DND-41 (cell line): ENCODE measurements at places on chromosomes 4 and X.
A peak's percentile ranks its signal among the peaks of the same experiment; 100 is the strongest.

DNA sequence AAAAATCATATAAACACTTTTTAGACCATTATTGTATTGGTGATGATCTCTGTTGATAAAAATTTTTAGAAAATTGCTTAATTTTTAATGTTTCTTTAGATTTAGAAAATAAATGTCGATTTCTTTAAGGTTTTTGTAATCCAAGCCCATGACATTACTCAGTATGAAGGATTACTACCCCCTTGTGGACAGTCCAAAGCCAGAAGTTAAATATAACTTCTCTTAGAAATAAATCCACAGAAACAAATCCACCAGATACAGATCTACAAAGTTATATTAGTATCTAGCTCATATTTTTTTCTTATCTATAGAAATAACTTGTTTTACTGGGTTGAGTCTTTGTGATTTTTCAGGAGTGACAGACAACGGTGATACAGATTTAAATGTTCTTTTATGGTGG, 18.9 kb downstream of the TIFA start:
- no peak for DNase-seq

DNA sequence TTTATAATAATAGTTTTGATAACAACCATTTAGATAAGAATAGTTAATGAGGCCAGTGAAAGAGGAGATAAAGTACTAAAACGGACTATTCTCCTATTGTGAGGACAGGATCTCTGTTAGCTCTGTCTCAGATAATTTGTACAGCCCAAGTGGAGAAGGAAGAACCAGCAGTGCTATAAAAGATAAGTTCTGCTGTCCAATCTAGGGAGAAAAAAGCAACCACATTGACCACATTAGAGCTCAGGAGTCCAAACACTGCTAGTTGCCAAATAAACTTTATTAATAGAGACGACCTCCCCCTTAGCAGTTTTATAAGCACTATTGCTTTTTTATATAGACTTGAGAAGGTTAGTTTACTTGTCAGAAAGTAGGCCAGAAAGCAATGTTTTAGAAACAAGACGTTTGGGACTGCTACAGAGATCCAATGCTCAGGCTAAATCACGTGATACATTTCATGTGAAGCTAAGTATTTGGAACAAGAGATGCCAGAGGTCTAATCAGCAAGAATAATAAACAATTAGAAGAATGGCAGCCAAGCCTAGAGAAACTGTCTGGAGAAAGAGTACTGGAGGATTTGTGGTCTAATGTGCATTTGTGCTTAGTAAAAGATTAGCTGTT, 15.9 kb downstream of the IL15 start:
- DNase-seq: no peak

- no peak for DNase-seq
Measured at GRCh38 chr4:152266831-152267480, 268.9 kb downstream of the FBXW7 start.

DNA sequence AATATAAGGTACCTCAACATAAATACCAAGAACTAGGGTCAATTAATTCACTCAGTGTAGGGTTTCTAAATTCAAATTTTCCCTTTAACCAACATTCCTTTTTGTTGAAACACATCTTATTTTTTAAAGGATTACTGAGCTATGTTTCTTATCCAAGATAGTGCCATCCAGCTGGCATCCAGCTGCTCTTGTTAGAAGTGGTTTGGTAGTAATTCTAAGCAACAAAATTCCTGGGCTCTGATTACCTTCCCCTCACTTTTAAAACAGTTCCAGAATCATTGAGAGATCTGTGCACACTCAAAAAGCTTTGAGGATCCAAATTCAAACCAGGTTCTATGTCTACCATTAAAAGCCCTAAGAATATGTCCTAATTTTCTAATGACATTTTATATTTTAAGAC, 583.7 kb downstream of the TRIML1 start:
- no peak for DNase-seq

DNA sequence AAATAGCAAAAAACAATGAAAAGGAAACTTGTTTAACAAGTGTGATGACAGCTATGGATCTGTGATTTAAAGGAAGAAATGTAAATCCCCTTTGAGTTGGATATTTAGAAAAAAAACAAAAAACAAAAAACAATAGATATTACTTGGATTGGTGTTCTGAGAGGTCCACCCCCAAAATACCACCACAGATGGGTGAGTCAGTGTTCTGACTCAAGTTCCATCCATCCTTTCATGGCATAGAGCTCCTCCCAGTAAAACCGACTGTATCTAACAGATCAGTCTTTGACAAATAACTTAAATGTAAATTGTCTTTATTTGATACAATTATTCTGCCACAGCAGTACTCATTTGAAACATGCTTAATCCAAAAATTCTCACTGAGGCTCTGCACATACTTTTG, 27.4 kb downstream of the TMPRSS11B start:
- DNase-seq: no peak

GRCh38 chr4:142126890-142127497, 490.6 kb downstream of the IL15 start:
- peak; percentile 66 for DNase-seq

DNA sequence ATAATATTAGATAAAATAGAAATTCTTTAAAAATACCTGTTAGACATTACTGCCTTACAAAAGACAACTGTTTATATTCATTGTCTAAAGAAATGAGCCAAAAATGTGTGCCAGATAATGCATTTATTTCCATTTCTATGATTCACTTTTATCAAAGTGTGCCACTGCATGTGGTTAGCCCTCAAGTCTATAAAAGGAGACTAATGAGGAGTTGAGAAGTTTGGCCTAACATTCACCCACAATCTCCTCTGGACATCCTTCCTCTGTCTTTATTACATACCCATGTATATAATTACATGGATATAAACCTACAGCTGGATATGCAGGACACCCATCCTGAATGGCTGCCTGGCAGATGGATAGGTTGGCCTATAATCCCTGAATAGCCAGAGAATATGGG, 42.6 kb upstream of the PDE5A start:
- DNase-seq: no peak

DNA sequence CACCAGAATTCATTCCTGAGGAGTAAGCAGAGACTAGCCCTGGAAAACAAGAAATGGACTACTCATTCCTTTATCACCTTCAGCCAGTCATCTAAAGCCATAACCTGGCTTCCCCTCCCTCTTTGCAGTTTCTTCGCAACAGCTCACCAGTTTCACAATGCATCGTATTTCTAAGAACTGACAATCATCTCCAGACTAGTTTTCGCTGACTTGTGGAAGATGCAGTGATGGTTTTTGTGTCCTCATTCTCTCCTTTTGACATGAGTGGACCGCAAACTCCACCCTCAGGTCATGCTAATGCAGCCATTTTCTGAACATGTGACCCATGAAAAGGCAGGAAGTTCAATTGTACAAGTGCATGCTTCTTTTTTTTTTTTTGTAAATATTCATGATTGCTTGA, 1203.5 kb downstream of the PCDH7 start:
- no peak for DNase-seq

DNA sequence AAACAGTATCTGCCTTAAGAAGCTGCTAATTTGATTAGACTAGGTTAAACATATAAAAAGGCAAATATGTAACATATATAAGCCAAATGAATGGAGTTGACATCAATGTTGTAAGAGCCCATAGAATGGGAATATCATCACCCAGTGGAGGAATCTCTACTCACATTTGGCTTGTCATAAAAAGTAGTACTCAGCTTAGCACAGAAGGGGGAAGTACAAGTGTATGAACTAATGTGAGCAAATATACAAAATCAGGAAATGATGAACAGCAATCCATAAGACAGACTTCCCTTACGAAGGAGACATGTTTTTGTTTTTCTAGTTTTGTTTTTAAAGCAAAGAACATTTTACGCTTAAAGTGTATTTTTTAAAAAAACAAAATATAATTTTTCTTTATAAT, 74.9 kb downstream of the MAB21L2 start:
- DNase-seq: no peak

GRCh38 chr4:3302173-3302785, 9.5 kb downstream of the RGS12 start:
- peak; percentile 96 for DNase-seq

DNA sequence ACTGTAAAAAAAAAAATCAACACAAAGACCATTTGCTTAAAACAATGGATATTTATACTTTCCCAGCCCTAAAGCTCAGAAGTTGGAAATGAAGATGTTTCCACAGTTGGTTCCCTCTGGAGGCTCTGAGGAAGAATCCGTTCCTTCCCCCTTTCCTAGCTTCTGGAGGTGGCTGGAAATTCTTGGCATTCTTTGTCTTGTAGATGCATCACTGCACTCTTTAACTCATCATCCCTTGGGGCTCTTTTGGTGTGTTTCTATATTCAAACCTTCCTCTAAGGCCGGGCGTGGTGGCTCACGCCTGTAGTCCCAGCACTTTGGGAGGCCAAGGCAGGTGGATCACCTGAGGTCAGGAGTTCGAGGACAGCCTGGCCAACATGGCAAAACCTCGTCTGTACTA, 78.7 kb downstream of the VCX3A start:
- no peak for DNase-seq

- DNase-seq: no peak
Measured at GRCh38 chr4:148390311-148390710, 51.9 kb downstream of the NR3C2 start.

DNA sequence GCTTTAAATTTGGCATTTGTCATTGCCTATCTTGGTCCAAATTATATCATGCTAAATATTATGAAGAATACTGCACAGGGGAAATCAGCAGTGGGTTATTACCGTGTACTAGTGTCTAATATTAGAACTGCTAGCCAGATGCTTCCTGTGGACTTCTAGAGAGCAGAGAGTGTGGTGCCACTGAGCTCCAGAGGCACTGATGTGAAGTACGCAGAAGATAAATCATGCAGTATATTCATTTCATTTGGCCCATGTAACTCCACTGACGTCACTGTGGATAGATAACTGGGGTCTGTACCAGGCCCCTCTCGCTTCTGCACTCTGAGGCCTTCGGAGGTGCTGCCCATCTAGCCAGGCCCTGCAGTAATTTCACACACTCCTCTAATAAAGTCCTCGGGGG, 80.0 kb downstream of the ALPK1 start:
- no peak for DNase-seq

DNA sequence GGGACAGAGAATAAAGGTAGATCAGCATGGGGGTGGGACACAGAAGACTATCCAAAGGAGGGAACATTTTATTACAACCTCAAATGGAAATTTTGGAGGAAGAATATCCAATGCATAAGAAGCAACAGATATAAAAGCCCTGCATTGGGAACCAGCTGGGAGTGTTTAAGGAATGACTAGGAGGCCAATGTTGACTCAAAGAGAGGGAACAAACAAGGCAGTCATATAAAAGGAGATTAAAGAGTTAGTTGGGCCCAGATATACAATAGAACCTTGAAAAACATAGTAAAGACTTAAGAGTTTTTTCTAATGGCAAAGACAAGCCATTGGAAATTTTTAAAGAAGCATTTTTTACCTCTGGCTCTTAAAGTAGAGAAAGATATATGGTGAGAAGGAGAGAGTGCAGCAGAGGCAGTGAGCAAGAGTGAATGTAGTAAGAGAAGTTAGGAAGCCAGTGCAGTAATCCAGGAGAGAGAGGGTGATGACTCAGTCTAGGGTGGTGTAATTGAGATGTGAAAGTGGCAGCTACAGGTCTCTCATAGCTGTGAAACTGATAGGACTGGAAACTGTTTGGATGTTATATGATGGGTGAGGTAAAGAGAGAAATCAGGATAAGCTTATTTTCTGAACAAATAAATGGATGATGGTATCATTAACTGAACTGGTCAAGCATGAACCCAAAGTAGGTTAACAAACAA, 182.2 kb upstream of the ATOH1 start:
- DNase-seq: no peak

GRCh38 chr4:151251603-151252304, 25.2 kb upstream of the PRSS48 start:
- no peak for DNase-seq

- DNase-seq: no peak
Measured at GRCh38 chr4:102553982-102554381, 52.8 kb downstream of the NFKB1 start.

DNA sequence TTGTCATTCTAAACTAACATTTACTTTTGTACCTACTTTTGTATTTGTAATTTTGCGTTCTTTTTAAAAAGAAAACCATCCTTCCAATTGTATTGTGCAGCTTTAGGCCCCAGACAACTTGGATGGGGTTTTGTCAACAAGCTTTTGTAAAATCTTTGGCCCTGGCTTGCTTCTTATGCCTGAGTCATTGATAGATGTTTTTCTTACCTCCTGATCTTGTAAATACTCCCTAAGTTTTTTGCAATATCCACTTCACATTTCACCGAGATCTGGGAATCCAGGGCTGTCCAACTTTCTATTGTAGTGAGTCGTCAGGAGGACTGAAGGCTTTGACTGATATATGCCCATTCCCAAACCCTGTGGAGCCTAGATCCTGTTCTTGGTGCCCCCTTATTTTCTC, 126.9 kb upstream of the GUCY1A1 start:
- DNase-seq: no peak

DNA sequence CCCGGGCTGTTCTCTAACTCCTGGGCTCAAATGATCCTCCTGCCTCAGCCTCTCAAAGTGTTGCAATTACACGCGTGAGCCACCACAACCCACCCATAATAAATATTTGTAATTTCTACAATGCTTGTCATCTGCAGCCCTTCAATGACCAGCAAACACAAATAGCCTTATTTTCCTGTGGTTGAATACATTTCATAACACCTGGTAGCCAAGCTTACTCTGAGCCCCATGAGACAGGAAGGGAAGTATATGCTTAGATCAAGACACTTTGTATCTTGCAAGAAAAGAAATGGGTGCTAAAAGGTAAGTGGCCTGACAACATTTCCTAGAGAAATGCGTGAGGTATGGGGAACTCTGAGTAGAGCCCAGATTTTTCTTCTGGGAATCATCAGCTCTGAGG, 56.9 kb upstream of the PDGFRA start:
- no peak for DNase-seq

DNA sequence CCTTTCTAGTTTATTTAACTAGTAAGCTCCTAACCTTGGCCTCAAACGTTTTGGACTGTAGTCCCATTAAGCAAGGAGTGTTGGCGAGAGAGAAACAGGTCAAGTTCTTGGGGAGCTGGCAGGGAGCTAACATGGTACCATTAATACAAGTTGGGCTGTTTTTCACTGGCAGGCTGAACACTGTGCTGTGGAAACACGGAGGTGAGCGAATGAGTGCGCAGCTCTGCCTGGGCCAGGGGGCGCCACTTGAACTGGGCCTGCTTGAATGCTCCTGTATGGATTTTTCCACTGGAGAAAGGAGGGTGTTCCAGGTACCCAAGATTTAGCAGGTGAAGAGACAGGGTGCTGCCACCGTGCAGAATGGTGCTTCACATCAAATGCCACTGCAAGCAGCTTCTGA, 7.4 kb upstream of the SMS start:
- no peak for DNase-seq

GRCh38 chrX:138031715-138032114, 465.8 kb downstream of the ZIC3 start:
- no peak for DNase-seq

GRCh38 chr4:16672421-16672820, 226.0 kb downstream of the LDB2 start:
- no peak for DNase-seq

DNA sequence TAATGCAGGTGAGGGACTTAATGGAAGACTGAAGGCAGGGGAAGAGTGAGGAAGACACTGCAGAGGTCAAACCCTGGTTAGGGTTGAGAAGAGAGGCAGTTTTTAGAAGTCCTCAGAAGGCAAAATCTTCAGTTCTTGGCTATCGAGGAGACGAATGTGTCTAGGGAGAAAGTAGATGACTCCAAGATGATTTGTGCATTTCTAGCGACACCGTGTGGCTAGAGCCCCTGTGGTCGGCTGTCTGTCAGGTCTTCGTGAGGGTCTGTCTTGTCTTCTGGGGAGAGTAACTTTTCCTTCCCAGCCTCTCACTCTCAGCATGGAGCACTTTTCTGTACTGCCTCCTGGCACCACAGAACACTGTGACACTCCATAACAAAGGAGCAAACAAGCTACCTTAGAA, 458.1 kb downstream of the STIM2 start:
- DNase-seq: no peak

- DNase-seq: no peak
Measured at GRCh38 chrX:108584617-108585211, 145.1 kb downstream of the COL4A5 start.
